Left renal pelvis (tissue), 4 donors: ENCODE measurements at places on chromosomes 11 and 22.
A peak's percentile ranks its signal among the peaks of the same experiment; 100 is the strongest.

DNA sequence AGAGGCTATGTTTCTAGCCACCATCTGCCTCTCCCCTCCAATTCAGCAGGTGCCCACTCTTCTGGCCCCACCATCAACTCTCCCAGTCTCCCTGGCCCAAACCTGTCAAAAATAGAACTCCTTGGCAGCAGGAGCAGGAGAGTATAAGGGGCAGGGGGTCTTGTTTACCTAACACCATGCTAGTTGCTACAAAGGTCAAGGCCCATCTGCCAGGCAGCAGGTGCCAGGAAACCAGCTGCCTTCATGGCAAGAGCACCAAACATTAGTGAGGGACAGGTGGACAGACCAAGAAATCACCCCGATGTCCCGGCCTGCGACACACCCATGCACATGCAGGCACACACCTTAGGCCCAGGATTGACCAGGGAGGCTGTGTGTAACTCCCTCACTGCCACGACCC lies 387.9 kb downstream of the BUD13 start:
- no peak for DNase-seq

GRCh38 chr11:27227736-27228135 lies 135.3 kb downstream of the CCDC34 start:
- no peak for DNase-seq

GRCh38 chr11:94546886-94547285 lies 3.2 kb downstream of the FUT4 start:
- no peak for DNase-seq

DNA sequence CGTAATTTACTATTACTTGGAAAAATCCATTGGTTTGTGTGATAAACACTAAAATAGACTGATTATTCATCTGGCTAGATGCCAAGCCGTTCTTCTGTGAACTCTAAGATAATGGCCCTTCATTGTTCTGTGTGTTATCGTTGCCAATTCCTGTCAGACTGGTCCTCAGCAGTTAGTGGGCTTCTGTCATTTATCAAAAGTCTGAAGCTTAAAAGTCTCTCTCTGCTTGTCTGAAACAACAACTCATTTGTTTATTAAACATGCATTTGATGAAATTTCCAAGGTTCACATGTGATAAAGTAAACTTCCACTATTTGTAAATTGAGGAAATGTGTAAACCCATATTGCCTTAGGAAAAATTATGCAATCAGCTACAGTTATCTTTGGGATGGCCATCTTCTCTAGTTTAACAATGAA lies 21.1 kb upstream of the RDX start:
- DNase-seq: no peak

DNA sequence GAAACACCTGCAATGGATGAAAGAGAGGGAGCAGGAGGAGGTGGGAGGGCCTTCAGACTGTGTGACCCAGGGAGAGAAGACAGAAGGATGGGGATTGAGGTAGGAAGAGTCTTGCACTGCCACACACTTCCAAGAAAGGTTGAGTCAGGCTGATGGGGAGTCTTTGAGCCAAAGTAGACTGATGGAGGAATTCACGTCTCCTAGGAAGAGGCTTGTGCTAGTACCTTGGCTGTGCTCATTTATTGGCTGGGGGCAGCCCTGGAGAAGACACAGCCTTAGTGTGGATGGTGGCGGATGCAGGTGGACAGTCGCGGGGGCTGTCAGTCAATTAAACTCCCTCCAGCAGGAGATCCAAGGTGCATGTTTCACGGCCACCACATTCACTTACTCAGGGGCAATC lies 16.2 kb upstream of the ACCSL start:
- no peak for DNase-seq

DNA sequence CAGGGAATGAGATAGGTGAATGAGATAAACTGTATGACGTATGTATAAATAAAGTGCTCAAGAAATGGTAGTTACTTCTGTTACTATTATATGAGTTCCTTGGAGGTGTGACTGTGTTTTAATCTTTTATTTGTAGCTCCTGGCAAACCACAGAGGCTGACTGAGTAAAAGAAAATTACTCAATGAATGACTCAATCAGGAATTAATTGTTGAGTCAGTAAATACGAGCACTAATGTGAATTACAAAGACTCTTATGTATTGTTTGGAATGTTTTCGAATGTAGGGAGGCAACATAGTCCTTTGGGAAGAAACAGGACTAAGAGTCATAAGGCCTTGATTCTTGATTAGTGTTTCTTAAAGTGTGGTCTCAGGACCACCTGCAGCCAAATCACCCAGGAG lies 51.1 kb upstream of the BLID start:
- DNase-seq: no peak

DNA sequence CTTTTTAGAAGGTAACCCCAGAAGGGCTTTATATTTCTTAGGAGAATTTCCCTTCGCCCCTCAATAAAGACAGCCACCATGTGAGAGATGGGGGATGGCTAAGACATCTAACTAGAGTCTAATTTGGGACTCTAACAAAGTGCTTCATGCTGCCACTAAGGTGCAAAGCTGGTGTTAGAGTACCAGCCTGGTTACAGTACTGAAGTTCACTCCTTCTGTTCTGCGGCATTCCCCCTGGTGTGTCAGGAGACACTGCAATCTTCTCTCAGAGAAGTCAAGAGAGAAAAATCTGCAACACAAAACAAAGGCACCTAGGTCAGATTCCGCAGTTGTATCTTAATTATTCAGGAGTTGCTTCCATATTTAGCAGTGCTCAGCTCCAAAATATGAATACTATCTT lies 603.0 kb upstream of the CADM1 start:
- no peak for DNase-seq

DNA sequence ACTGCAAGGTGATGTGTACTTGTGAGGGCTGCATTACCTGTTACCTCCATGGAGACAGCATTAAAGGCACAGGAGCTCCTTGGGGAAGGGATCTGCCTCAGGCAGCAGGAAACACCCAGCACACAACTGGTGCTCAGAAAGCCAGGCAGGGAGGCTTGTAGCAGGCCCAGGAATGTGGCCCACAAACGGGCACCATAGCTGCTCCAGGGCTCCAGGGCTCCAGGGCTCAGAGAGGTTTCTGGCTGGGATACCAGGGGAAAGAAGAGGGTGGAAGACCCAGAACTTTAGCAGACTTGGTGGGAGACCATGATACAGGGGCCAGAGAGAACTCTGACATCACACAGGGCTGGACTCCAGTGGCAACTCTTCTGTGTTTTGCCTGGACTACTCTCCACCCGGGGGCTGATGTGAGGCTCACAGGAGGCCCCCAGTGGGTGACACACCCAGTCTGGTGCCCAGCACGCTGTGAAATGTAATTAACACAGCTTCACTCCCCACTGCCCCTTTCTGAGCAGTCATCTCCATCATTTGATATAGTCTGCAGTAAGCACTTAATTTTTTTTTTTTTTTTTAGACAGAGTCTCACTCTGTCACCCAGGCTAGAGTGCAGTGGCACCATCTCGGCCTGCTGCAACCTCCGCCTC lies 14.7 kb upstream of the SULT4A1 start:
- no peak for DNase-seq

GRCh38 chr22:39348909-39349505 lies 784 bp upstream of the SYNGR1 start:
- no peak for DNase-seq

GRCh38 chr11:74592063-74592440 lies 330 bp upstream of the POLD3 start:
- peak; percentile 22 for DNase-seq

DNA sequence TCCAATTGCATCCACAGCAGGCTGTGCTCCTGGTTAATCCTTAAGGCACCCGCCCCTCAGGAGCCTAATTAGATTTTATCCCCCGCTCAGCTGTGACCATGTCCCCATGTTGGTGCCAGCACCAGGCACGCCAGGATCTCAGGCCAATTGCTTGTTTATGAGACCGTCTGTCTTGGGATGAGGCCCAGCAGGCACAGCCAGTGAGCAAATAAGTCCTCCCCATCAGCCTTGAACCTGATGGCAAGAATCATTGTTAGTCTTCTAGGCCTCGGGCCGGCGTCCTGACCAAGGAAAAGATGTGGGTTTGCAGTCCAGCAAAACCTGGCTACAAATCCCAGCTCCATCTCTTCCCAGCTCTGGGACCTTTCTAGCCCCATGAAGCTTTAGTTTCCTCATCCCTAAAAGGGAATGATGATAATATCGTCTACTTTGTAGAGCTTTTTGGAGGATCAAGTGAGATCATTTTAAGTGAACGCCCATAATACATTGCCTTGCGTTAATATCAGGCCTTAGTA lies 57.3 kb downstream of the TP53I11 start:
- DNase-seq: no peak

DNA sequence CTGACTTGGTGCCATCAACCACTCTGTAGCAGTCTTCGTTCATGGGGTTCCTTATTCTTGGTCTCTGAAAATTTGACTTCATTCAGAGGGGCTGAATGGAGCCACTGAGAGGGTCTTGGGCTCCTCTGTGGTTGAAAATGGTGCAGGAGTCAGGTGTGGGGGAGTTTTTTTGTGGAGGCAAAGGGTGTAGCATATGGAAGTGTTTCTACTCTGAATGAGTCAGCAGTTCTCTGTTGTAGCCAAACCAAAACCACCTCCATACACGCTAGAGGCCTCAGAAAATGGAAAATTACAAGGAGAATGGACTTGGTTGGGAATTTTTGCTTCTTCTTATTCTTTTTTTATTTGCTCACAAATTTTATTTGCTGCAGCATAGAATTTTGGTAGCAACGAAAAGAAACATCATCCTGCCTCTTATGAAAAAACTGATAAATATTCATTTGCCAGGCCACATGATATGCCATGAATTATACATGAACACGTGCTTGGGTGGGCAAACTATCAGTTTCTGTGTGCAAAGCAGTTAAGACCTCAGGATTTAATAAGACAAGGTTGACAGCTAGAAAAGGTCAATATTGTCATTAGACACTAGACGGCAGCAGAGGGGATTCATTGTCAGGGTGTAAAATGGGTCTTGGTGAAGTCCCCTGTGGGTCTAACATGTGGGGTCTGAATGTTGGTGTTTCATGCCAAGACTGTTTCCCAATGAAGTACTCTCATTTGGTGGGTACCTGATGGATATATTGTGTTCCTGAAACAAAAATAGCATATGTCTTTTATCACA lies 111.7 kb downstream of the MYO18B start:
- DNase-seq: no peak

- no peak for DNase-seq
Observed at GRCh38 chr22:48393885-48394284, 1433.8 kb downstream of the BRD1 start.

GRCh38 chr11:122646549-122647340 lies 8.8 kb upstream of the UBASH3B start:
- DNase-seq: no peak
